ENCODE measurements at places on chromosomes 12 and 14. TPM values are rescaled to one million over a fixed set of nuclear protein-coding genes. Genes with fewer than 3 reads are reported as not detected.

LMO3 gene
- total RNA-seq = 3.3 TPM

SOX5 gene
- under 0.01 TPM for total RNA-seq

GRCh38 chr12:11564984-11565651 lies 84.4 kb upstream of the ETV6 start:
- DNase-seq = no peak

- no peak for DNase-seq
Measured at GRCh38 chr12:113443030-113443539, 20.9 kb downstream of the SDSL start.

DNA sequence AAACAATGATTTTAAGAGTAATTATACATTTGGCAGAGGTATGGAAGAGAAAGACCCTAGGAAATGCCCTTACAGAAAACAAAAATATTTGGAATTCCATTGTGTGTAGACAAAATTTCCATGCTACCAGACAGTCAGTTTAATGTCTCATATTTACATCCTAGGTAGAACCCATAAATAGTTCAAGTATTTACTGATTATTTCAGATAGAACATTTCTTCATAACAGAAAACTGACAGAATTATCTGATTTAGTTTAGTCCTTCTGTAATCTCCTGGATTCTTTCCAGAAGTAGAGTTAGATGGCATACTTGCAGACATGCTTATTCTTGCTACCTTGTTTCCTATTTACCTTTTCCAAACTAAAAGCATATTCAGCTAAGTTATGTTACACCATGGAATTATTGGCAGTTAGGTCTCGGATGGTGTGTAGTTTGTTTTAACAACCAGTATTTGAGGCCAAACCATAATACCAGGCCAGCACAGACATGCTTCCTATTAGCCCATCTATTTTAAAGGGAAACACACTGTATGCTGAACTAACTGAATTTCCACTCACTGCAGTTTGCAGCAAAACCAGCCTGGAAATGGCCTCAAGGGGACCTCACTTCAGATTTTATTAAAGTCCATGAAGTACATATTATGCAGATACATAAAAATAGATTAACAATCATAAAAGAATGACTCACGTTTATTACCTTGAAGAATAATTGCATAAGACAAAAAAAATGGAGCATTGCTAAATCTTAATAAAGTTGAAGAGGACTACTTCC lies 126.6 kb upstream of the LRIG3 start:
- DNase-seq = peak; percentile 92

Data from bronchial epithelial cell (primary cell).